ENCODE measurements at places on chromosomes 6 and 20.

GRCh38 chr6:169142538-169142844 is 111.2 kb downstream of the THBS2 start:
- DNase-seq: no peak

- no peak for DNase-seq
Measured at GRCh38 chr20:43945391-43946205, 30.9 kb downstream of the TOX2 start.

DNA sequence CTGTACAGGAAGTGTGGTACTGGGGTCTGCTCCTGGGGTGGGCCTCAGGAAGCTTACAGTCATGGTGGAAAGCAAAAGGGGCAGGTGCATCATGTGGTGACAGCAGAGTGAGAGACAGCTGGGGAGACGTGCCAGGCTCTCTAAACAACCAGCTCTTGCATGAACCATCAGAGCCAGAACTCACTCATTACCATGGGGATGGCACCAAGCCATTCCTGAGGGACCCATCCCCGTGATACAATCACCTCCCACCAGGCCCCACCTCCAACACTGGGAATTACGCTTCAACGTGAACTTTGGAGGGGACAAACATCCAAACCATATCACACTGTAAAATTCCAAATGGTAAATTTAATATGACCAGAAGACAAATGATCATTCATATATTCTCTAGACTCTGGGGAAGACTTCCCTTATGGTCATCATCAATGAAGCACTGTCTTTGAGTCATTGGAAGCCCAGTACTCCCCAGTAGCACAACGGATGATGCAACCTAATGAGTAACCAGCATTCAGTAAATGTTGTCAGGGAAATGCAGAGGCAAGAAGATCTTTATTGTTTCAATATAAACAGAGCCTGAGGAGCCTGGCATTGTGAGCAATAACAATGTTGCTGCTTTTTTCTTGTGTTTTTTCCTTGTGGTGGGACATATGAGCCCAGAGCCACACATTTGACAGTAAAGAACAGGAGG is 48.2 kb upstream of the RALY start:
- no peak for DNase-seq

DNA sequence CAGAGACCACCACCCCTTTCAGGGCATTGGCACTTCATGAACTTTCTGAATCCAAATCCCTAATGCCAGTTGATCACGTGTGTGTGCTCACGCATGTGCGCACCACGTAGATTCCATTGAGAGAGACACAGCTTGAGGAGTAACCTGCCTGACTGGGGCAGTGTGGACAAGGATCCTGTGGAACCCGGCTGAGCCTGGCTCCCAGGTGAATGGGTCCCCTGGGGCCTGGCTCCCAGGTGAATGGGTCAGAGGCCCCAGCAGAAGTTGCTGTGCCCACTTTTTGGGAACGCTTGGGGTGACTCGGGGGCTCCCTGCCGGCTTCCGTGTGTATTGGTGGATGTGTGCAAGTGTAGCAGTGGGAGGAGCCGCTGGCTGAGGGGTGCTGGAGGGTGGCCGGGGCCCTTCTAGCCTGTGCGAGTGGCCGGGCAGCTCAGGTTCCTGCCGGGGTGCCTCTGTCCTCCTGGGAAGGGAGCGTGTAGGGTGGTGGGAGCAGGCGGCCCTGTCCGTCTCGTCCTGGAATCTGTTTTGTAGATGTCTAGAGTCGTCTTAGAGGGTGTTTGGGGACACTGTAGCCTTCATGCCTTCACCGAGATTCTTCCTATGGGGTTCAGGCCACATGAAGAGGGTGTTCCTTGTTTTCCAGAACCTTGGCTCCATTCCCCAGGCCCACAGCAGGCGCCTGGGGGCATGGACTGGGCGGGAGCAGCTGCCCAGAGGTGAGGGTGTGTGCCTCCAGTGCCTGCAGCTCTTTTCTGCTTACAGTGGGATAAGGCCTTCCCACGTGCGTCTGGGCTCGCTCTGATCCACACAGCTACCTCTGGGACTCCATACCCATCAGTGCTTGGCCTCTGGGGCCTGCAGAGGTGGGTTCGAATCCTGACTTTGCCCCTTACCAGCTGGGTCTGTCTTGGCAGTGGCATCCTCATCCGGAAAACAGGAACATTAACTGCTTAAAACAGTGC is 3.2 kb downstream of the RBM38 start:
- DNase-seq: no peak

GRCh38 chr6:123169774-123170095 is 173.7 kb downstream of the CLVS2 start:
- DNase-seq: no peak

Measured in stimulated activated CD4-positive, alpha-beta T cell treated with anti-CD3 and anti-CD28 coated beads, Interleukin-1b, Interleukin-23, amount 100 ng/mL, for 4 hours (primary cell).